ENCODE measurements at places on chromosomes 11 and 22.

GRCh38 chr22:43951391-43951790 is 3.9 kb upstream of the SAMM50 start:
- DNase-seq: no peak

DNA sequence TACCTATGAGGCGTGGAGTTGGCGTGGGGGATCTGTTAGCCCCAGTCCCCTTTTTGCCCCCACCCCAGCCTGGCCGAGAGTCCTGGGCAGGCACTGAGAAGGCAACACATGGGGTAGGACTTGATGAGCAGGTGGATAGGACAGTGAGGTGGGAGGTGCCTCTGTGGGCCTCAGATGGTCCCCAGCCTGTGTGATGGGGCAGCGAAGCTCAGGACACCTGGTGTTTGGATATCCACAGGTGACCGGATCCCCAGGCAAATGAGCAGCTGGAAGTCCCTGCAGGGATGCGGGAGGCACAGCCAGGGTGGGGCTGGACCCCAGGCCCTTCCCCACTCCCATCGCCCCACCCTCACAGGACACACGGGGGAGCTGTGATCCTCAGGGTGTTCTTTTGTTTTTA is 9.7 kb downstream of the FBLN1 start:
- no peak for DNase-seq

DNA sequence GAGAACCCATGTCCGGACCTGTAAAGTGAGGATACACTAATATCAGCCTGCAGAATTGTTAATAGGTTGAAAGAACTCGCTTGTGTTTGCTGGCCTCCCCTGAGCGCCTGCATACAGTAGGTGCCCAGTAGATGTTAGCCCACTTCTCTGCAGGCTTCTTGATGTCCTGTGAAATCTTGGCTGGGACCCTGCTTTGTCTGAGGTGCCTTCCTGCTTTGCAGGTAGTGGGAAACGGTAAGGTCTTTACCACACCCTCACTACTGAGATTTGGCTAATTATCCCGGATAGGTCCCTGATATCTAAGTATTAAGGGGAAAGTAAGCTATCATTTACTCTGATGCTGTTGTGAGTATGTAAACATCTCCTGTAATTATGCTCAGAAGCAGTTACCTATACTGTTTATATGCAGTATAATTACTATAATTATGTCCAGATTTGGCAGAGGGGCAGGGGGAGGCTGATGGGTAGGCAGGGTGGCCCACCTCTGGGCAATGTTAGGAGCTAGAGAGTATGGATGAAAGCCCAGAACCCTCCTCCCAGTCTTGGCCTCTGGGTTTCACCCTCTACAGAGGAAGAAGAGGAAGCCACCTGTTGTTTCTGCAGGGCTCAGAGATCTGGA is 1.2 kb upstream of the ARRB1 start:
- DNase-seq: no peak

DNA sequence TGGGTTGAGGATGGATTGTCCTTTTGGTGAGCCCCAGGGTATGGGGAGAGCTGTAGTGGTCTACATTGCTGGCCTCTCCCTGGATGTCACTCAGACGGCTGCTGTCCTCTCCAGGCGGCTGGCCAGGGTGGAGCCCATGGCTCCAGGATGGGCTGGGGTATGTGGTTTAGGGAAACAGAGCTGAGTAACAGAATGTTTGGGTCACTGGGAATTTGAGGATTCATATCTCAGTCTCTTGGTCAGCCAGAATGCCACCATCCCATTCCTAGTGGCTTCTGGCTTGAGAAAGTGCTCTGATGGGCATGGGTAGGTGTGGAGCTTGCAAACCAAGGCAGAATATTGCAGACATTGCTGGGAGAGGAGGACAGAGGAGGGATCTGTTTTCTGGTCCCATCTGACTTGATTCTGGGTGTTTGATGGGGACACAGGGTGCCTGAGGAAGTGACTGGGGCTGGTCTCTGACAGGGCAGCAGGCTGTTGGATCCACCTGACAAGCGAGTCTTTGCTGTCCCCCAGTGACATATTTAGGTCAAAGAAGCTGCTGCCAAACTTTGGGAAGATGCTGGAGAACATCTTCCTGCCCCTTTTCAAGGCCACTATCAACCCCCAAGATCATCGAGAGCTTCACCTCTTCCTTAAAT is 41.4 kb downstream of the AMPD3 start:
- DNase-seq: no peak

DNA sequence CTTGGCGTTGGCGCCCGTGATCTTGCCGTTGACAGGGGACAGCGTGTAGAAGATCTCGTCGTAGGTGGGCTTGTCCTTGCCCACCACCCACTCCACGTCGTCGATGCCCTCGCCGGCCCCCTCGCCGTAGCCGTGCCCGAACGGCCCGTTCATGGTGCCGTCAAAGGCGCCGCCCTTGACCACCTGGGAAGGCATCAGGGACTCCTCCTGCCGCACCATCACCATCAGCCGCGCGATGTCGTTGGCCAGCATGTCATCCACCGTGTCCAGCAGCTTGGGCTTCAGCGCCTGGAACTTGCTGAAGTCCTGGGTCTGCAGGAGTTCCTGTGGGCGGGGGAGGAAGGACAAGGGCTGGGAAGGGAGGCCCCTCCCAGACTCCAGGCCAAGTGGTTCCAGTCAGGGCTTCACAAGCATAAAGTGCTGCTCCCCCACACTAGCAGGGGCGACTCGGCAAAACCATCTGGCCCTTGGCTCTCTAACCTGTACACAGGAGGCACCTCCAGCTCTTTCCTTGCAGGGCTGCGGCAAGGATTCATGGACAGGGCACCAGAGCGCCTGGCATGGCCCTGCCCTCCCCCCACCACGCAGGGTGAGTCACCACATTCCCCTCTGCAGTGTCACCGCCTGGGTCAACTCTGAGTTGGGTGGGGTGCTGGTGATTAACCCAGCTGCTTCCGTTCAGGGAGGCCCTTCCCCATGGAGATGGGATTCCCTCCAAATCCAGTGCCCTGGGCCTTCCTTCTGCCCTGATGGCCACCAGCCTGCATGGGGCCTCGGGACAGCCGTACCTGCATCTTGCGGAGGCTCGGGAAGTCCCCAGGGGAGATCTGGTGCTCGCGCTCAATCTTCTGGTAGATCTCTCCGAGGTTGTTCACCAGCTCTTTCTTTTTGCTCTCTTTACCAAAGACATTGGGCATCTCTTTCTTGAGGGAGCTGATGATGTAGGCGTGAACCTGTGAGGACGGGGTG is 10.4 kb upstream of the CDC42BPG start:
- peak; percentile 70 for DNase-seq

- DNase-seq: no peak
Observed at GRCh38 chr22:20008221-20008995, 8.2 kb downstream of the ARVCF start.

DNA sequence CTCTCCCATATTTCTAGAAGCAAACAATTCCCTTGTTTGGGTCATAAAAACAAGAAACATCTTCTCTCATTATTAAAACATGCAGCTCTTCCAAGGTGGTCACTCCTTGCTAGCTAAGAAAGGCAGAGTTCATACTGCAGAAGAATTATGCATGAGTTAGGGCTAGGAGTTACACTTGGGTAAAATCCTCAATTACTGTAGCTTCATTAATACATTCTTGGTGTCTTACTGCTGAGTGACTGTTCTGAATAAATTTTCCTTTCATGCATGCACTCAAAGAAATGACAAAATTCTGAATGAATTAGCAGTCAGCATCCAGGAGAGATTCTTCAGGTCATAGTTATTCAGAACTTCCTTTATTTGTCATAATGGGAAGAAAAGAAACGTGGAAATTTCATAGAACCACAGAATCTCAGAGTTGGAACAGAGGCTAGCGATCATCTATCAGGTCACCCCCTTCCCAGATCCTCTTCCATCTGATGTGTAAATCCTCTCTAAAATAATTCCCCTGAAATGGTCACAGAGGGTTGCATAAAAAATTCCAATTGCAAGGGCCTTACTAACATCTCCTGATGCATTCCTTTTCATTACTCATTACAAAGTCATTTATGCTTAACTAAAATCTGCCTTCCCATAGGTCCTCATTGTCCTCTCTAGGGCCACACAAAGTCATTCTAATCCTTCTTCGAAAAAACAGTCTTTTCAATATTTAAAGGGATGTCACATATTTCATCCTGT is 771.5 kb downstream of the DLG2 start:
- DNase-seq: no peak

- peak; percentile 76 for DNase-seq
Observed at GRCh38 chr11:120334894-120335462, 1.2 kb upstream of the ARHGEF12 start.

DNA sequence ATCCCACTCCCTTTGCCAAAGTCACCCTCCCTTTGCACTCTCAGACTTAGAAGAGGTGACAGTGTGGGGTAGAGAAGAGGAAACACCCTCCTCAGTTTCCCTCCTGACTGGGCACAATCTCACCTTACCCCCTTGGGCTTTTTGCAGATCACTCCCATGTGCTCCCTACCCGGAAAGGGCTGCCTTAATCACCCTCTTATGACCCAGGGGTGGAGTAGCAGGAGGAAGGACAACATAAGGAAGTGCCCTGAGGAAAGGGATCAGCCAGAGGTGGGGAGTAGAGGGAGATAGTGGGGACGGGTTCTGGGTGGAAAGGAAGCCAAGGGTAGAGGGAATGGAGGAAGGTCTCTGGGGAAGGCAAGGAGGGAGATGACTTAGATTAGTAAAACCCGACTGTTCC is 52.0 kb downstream of the NRXN2 start:
- no peak for DNase-seq

DNA sequence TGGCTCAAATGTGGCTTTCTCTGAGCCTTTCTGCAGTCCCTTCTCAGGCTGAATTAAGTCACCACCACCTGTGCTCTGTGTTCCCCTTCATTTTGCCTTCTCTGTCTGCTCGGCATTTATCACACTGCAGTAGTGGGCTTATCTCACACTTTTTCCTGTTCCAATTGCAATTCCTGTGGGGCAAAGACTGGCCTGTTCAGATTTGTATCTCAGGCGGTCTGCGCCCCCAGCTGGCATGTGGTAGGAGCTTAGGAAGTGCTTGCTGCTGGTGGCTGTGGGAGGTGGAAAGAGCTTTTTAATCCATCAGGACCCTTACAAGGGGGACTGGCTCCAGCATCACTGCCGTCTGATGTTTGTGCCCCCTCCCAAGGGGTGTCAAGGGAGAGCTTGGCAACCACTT is 21.2 kb downstream of the BMAL1 start:
- no peak for DNase-seq

- DNase-seq: peak; percentile 66
Observed at GRCh38 chr11:1870721-1871466, 18.0 kb downstream of the LSP1 start.

GRCh38 chr22:49887702-49888101 is 30.5 kb downstream of the ALG12 start:
- no peak for DNase-seq

GRCh38 chr11:64073542-64073941 is 37.8 kb downstream of the FLRT1 start:
- DNase-seq: no peak

- no peak for DNase-seq
Observed at GRCh38 chr11:19730373-19730772, 17.7 kb downstream of the NAV2 start.

- no peak for DNase-seq
Observed at GRCh38 chr11:26580929-26581328, 8.9 kb upstream of the MUC15 start.

DNA sequence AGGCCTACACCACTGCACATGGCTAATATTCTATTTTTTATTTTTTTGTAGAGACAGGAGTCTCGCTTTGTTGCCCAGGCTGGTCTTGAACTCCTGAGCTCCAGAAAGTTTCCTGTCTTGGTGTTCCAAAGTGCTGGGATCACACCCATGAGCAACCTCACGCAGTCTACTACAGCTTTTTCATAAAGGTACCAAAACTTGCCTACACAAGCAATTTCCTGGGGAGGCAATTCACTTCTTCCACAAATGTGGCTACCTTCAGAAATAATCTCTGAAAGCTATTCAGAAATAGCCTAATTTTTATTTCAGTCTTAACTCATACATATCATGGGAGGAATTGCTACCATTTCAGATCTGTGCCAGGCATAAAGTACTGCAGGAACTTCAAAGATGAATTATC is 11.4 kb downstream of the SLC35F2 start:
- DNase-seq: no peak

- DNase-seq: peak; percentile 74
Observed at GRCh38 chr11:128302425-128303186, 284.8 kb downstream of the ETS1 start.

DNA sequence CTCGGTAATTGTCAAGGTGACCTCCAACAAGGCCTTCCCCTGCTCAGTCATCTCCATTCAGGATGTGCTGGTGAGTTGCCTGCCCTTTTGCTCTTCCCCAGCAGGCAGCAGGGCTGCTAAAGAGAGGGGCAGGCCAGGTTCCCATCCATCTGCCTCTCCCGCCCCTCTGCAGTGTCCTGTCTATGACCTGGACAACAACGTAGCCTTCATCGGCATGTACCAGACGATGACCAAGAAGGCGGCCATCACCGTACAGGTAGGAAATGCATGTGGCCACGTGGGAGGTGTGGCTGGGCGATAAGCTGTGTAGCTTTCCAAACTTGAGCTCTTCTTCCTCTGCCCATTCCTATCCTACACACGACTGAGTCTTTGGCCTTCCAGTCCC is 4.0 kb downstream of the SIDT2 start:
- no peak for DNase-seq

GRCh38 chr22:27752771-27753170 is 48.8 kb downstream of the MN1 start:
- DNase-seq: no peak

GRCh38 chr11:2940147-2940920 is 11.1 kb upstream of the PHLDA2 start:
- peak; percentile 41 for DNase-seq

- no peak for DNase-seq
Observed at GRCh38 chr11:45765836-45766235, 39.1 kb upstream of the SLC35C1 start.

Data from CD4-positive, alpha-beta T cell treated with Interleukin-17A for 4 hours (primary cell).